Naive B cell (primary cell): ENCODE measurements at places on chromosomes 2 and 18. TPM values are rescaled to one million over a fixed set of nuclear protein-coding genes. Genes with fewer than 3 reads are reported as not detected.
A peak's percentile ranks its signal among the peaks of the same experiment; 100 is the strongest.

Gene SLC9A4
- not detected for polyA plus RNA-seq

Gene GALM
- 12.1 TPM for polyA plus RNA-seq

Gene SLC23A3
- not detected for polyA plus RNA-seq

Gene PLA2R1
- not detected for polyA plus RNA-seq

Gene ELOA2
- polyA plus RNA-seq: not detected

Gene OR6B2
- not detected for polyA plus RNA-seq

Gene FIGN
- not detected for polyA plus RNA-seq

Gene COLEC11
- polyA plus RNA-seq: not detected

DNA sequence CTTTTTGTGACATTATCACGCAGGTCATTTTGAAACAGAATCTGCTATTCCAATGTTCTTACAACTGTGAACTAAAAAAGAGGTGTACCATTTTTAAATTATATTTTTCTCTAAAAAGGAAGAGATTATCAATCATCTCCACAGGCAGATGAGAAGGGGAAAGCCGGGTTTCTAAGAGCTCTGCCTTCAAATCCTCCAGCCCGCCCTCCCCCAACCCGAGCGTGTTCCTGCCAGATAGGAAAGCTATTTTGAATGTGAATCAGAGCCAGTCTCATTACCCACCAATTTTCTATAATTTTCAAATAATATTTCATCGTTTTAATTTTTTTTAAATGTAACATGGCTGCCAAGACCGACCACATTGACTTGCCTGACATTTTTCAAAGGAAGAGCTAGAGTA is 65.9 kb downstream of the KCNF1 start:
- H3K4me3 ChIP-seq: no peak overlapping the region
- no peaks in the 10 kb centered on the region for H3K4me1 ChIP-seq
- H3K27ac ChIP-seq: no peak overlapping the region
- no peaks in the 10 kb centered on the region for H3K36me3 ChIP-seq

DNA sequence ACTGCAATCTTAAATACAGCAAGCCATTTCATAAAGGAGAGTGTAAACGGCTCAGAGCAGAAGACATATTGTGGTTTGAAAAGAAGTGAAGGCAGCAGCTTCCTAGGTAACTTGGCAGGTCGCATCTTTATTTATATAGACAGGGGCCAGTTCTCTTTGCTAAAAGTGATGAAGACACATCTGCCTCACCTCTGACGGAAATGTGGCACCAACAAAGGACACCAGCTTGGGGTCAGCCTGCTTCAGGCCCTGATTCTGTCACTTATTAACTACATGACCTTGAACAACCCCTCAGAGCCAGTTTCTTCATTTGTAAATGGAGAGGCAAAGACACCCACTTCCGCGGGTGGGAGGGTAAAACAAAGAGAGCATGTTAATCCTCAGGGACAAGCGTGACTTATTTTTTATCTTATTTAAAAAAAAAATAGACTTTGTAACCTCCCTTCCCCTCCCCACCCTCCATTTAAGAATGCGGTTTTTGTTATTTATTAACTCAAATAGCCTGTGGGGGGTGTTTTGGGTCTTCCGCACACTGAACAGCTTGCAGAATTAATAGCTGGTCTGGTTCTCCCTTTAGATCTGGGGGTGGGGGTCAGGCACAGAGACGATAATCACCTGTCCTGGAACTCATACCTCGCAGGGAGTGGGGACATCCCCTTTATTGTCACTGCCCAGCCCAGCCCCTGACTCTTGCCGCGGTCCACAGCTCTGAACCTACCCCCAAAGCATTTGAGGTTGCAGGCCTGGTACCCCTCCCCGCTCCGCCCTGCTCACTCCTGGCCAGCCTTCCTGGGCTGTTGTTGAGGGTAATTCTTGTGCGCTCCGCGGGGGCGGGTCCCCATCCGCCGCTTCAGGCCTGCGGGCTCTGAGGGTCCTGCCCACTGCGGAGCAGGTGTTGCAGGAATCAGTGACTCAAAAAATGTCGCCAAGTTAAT is 64.2 kb upstream of the TMEM17 start:
- peaks cover 7% of the 10 kb centered on the region for H3K4me1 ChIP-seq
- no peaks in the 10 kb centered on the region for H3K36me3 ChIP-seq

DNA sequence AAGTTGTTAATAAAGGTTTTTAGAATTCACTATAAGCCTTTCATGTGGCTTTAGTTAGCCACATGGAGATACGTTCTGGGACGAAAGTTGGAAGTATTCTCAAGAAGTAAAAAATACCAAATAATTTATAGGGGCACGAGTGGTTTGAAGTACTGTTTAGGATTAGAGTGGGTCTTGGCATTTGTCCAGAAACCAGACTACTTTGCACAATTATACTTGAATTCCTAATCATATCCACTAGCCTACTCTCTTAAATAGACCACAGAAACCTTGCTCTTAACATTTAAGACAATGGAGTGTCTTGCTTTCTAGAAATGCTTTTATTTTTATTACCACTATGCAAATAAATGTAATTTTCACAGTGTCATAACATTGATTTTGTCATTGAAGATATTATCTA is 44.6 kb downstream of the UBE2E3 start:
- no peak overlapping the region for H3K4me3 ChIP-seq
- no peaks in the 10 kb centered on the region for H3K4me1 ChIP-seq
- H3K27ac ChIP-seq: no peak overlapping the region

DNA sequence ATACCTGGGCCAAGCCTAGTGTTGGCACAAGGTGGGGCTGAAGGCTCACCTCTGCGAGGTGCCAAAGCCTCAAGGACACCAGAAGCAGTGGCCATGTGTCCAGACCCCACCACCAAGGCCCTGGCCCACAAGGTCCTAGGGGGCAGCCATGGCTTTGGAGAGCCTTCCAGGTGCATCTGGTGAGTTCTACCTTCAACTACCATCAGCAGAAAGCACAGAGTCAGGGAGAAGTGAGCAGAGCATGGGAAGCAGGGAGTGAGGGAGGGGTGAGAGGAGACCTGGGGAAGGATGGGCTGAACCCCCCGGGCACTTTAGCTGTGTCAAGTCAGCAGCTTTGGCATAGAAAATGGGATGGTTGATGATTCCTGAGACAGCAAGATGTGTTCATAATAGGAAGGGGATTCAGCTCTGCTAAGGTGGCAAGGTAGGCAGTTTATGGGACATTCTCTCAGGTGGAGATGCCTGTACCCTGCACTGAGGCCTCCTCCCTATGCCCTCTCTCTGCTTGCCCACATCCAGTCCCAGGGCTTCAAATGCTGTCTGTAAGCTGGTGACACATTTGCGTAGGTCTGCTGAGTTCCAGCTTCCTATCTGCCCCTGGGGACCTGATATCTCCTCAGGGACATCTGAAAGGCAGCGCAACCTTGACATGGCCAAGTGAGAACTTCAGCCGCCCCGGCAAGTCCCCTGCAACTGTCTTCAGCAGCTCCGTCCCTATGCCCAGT is 83.4 kb upstream of the RGPD5 start:
- H3K36me3 ChIP-seq: no peaks in the 10 kb centered on the region
- H3K4me3 ChIP-seq: no peak overlapping the region
- no peak overlapping the region for H3K27ac ChIP-seq
- no peaks in the 10 kb centered on the region for H3K27me3 ChIP-seq
- H3K4me1 ChIP-seq: no peaks in the 10 kb centered on the region
- DNase-seq: no peak

DNA sequence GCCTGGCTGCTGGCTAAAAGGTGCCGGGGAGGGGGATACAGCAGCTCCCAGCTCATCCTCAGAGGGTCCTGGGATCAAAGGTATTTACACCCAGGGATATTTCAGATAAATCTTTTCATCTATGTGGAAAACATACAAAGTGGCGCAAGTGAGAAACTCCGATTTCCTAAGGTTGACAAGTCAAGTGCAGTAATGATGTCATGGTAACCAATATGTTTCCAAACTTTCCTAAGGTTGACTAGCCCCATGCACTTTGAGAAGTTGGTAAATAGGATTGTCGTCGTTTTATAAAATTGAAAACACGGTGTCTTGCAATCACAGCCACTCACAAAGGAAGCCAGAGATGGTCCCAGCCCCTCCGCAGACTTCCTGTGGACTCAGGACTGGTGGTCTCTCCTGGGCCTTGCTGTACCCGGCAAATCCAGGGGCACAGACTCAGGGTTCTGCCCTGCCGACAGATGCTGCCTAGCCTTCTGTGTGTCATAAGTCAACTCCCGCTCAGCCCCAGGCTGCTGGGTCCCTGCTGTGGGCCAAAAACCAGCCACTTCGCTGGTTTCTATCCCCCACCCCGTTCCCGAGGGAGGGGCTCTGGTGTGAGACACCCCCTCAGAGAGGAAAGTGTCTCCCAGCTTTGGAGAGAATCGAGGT is 111.2 kb upstream of the PPP1CB start:
- no peaks in the 10 kb centered on the region for H3K36me3 ChIP-seq
- H3K27ac ChIP-seq: no peak overlapping the region
- DNase-seq: no peak

- no peak for DNase-seq
- H3K36me3 ChIP-seq: no peaks in the 10 kb centered on the region
- H3K27me3 ChIP-seq: no peaks in the 10 kb centered on the region
- H3K4me3 ChIP-seq: no peak overlapping the region
- H3K4me1 ChIP-seq: no peaks in the 10 kb centered on the region
- no peak overlapping the region for H3K27ac ChIP-seq
Measured at GRCh38 chr2:151354807-151355206, 2.6 kb upstream of the TNFAIP6 start.

GRCh38 chr2:219527076-219527394 is 12.8 kb downstream of the ASIC4 start:
- H3K4me1 ChIP-seq: peaks cover 16% of the 10 kb centered on the region
- peaks cover 73% of the 10 kb centered on the region for H3K27me3 ChIP-seq
- H3K4me3 ChIP-seq: no peak overlapping the region
- no peak overlapping the region for H3K27ac ChIP-seq
- H3K36me3 ChIP-seq: no peaks in the 10 kb centered on the region

- H3K4me3 ChIP-seq: no peak overlapping the region
- no peak for DNase-seq
- no peak overlapping the region for H3K27ac ChIP-seq
- H3K27me3 ChIP-seq: peaks cover 4% of the 10 kb centered on the region
- H3K36me3 ChIP-seq: no peaks in the 10 kb centered on the region
Measured at GRCh38 chr2:55887901-55888624, 35.5 kb downstream of the EFEMP1 start.

DNA sequence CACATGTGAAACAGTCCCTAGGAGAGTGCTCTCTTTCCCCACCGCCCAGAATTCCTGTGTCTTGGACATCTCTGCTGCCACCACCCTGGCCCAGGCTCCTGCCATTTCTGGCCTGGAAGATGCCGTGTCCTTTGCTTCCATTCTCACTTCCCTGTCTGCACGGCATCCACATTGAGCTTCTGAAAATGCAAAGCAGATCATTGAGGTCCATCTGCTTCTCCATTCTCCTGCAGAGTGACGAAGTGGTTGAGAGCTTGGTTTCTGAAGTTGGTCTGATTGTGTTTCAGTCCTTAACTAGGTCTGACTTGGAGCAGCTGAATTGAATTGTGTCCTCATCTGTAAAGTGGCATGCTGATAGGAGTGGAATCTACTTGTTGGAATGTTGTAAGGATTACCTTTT is 98.7 kb upstream of the MGAT5 start:
- H3K4me1 ChIP-seq: peaks cover 68% of the 10 kb centered on the region
- H3K4me3 ChIP-seq: peak overlapping the region; percentile 31
- H3K27ac ChIP-seq: peak overlapping the region; percentile 94
- peaks cover 20% of the 10 kb centered on the region for H3K36me3 ChIP-seq

DNA sequence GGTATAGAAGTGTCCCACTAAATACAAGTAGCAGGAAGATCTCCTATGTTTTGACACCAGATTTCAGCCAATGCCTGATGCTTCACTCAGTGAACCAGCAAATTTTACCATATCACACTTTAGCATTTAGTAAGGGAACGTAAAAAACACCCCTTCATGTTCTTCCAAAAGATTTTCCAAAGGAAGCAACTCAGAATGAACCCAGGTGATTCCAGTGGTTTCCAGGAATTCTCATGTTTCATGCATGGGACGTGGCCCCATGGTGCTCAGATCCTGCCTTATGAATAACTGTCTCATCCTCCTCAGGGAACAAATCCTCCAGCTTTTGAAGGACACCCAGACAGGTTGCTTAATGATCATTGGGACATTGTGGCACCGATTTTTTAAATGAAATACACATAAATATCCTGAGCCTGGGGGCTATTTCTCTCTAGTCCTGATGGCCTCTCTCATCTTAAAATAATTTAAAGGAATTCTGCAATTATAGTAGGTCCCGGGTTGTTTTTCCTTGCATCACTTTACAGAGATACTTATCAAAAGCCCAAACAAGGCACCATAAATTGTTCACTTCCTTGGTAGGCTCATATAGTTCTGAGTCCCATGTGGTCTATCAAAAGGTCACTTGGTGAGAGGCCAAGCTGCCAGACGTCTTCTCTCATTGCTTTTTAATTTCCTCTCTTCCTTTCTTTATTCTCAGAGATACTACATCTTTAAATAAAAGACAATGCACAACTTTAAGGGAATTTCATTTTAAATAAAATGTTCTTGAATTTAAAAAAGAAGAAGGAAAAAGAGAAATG is 261.0 kb downstream of the ZNF516 start:
- H3K4me1 ChIP-seq: no peaks in the 10 kb centered on the region
- DNase-seq: no peak
- no peak overlapping the region for H3K27ac ChIP-seq
- H3K4me3 ChIP-seq: no peak overlapping the region
- no peaks in the 10 kb centered on the region for H3K27me3 ChIP-seq

- H3K4me1 ChIP-seq: no peaks in the 10 kb centered on the region
- H3K27ac ChIP-seq: no peak overlapping the region
- H3K4me3 ChIP-seq: no peak overlapping the region
- peaks cover 8% of the 10 kb centered on the region for H3K27me3 ChIP-seq
Measured at GRCh38 chr2:33291278-33292013, 185.0 kb upstream of the RASGRP3 start.

DNA sequence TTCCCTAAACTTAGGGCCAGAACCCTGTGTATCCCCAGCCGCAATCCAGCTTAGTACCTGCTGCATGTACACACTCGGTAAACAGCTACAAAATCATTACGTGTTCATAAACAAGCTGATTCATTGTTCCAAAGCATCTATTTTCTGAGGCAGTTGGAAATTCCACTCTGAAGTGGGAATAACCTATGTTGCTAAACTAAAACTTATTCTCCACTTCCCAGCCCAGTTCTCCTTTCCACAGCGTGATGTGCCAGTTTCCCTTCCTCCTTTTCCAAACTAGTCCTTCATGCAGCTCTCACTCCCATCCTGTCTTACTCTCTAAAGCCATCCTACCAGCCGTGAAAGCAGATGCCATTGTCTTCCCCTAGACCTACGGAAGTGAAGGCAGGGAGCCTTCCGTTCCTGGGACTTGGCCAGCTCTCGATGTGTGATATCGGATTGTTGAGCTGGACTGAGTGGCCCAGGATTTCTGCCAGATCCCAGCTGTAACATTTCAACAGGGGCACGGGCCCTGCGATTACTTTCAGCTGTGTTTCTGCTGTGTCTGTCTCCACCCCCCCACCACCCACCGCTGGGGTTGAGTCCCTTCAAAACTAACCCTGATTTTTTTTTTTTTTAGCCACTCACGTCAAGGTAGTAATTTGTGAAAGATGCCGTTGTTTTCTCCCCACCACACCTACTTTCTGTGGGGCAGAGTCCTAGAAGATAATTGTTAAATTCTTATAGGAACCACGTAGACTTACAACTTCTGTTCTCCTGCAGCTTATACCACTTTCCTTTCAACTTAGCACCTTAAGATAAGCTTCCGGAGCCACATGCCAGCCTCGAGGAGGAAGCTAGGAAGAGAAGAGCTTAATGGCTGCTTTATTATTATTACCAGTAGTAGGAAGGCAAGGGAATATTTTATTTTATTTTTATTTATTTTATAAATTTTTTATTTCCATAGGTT is 100.9 kb downstream of the CRIM1 start:
- no peak overlapping the region for H3K4me3 ChIP-seq
- DNase-seq: no peak
- no peaks in the 10 kb centered on the region for H3K36me3 ChIP-seq
- H3K27me3 ChIP-seq: no peaks in the 10 kb centered on the region
- no peaks in the 10 kb centered on the region for H3K4me1 ChIP-seq
- H3K27ac ChIP-seq: no peak overlapping the region

GRCh38 chr18:79776674-79777073 is 21.1 kb upstream of the KCNG2 start:
- H3K27me3 ChIP-seq: peaks cover 43% of the 10 kb centered on the region
- DNase-seq: no peak
- no peaks in the 10 kb centered on the region for H3K36me3 ChIP-seq
- no peak overlapping the region for H3K4me3 ChIP-seq
- no peaks in the 10 kb centered on the region for H3K4me1 ChIP-seq
